MM.1S (cell line): ENCODE measurements at places on chromosomes 5 and 9.

DNA sequence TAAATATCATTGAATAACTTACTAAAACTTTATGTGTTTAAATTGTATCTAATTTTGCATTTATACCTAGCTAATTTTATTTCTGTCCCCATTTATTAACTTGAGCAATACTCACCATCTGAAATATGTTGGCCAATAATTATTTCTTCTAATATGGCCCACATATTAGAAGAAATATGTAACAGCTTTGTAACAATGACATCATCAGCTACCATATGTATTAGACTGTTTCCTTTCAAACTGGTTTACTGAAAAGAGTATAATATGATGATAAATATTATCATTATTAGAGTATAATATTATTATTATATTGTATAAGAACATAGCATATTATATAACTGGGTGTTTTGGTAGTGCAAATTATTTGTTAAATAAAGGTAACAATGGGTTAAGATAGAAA lies 220.5 kb downstream of the FBXL7 start:
- no peak for DNase-seq

GRCh38 chr5:192691-192969 lies 1.3 kb downstream of the LRRC14B start:
- peak; percentile 8 for DNase-seq

DNA sequence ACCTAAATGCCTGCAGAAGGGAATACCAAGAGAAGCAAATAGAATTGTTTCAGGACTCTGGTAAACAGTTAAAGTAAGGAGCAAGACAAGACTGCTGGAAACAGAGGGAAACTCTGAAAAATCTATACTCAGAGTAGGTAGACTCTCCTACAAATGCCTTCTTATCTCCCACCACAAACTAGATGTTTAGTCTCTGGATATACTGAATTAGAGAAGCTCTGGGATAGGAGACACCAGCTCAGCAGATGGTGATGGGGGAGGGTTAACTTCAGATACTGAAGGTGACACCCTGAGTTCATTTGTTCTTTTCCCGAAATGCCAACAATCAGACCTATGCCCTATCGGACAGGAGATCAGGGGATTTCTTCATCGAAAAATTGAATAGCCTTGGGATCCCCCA lies 54.1 kb upstream of the CHD1 start:
- no peak for DNase-seq

- DNase-seq: no peak
Observed at GRCh38 chr9:124341455-124342170, 73.6 kb downstream of the PSMB7 start.

- no peak for DNase-seq
Observed at GRCh38 chr5:113488645-113489184, 462 bp upstream of the MCC start.

DNA sequence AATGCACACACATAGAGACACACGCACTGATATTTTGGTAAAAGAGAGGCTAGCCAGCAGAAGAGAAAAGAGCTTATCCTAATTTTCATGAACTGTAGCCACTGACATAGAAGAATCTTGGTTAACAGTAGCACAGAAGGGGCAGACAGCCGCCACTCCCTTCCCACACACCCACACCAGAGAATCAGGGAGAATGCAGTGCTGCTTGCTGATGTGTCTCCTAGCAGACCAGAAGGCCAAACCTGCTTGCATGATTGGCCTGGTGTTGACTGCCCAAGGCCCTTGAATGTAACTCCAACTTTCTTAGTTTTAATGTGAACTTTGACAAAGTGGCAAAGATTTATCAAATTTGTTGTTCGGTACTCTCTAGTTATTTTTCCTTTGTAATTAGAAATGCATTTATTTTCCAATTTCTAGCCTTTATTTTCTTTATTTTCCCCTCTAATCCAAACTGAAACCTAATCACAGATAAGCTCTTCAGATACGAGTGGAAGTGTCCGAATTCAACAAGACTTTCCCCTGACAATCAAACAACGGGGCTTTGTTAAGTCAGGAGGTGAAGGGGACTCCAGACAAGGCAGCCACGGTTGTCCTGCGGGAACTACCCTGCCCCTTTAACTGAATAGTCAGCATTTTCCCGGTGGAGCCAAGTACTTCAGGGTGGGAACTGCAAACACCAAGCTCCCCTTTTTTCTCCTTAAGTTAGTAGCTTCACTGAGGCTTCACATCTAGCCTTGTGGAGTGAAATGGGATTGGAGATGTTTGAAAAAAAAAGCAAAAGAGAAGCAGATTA lies 81.9 kb upstream of the CTSL start:
- DNase-seq: no peak

DNA sequence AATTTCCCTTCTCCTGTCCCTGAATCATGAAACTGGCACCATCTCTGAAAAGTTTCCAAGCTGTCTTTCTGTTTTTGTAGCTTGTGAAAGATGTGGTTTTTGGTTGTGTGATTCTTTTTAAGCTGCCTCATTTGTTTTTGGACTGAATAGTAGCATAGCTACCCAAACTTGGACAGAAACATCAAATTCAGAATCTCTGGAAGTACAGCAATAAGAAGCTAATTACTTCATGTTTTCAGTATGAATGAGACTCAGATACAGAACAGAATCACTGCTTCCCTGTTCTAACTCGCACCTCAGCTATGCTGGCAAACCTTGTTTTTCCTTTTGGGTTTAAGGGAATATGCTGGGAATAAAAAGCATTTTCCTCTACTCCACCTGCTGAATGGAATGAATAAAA lies 101.0 kb downstream of the FGF1 start:
- DNase-seq: no peak

- no peak for DNase-seq
Observed at GRCh38 chr5:19616701-19617215, 371.2 kb downstream of the CDH18 start.

DNA sequence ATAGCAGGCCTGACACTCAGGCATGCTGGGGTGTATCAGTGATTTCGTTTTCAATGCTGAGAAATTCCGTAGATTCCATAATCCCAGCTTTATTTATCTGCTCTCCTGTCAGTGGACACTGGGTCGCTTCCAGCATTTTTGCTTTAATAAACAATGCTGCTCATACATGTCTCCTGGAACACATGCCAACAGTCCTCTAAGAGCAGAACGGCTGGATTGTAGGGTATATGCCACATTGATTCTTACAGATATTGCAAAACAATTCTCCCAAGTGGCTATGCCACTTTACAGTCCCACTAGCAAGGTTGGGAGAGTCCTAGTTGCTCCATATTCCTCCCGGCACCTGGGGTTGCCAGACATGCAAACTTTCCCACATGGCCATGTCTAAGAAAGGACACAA lies 81.9 kb downstream of the RAPGEF1 start:
- DNase-seq: no peak

DNA sequence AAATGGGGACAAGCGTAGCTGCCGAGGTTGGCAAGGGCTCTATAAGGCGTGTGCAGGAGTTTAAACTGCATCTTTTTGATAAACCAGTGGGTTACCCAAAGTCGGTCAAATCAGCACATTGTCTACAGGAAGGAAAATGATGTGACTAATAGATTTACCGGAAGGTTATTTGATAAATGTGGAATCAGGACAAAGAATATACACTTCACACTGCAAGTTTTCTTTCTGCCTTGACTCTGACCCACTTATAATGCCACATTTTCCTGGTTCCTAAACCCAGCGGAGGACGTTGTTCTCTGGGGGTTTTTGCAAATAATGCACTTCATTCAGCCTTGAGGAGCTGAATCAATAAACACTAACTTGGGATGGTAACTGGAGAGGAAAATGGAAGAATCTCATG lies 76.8 kb downstream of the TTLL11 start:
- no peak for DNase-seq

- no peak for DNase-seq
Observed at GRCh38 chr5:173496129-173496882, 120.1 kb downstream of the BOD1 start.

DNA sequence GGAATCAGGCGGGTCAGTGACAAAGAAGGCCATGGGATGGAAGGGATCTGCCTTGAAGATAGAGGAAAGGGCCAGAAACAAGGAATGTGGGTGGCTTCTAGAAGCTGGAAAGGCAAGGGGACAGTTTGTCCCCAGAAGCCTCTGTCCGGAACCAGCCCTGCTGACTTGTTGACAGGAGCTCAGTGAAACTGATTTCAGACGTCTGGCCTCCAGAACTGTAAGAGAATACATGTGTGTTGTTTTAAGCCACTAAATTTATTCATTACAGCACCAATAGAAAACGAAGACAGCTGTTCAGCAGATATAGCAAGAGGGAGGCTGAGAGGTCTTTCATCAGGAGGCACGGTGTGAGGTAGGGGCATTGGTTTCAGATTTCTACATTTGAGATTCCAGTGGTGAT lies 422.5 kb downstream of the KDM4C start:
- no peak for DNase-seq

DNA sequence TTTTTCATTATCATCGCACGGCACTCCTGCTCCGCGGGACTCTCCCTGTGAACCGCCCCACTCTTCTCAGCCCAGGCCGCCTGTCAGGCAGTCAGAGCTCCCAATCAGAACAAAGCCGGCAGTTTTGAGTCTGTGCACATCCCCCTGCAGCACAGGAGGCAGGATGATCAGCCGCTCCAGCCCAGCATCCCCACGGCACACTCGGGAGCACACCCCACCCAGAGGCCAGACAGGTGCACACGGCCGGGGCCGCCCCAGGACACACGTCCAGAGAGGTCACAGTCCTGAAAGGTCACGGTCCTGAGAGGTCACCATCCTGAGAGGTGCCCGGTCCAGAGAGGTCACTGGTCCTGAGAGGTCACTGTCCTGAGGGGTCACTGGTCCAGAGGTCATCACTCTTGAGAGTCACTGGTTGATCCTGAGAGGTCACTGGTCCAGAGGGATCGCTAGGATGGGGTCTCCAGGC lies 8.4 kb downstream of the TPPP start:
- no peak for DNase-seq

DNA sequence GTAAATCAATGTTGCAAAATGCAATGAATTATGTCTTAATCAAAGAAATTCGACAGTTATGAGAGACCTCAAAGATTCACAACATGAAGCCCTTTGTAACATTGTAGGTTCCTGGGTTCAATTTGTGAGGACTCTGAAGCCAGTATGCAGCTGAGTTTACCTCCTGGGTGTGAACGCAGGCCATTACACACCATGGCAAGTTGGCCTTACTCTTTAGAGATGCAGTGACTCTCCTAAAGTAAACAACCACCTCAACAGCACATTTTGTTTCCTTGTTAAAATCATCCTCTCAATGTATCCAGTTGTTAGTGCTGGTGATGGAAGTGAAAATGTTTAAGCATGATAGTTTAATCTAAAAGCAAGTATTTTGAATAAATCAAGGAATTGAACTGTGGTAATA lies 73.8 kb downstream of the JAKMIP2 start:
- no peak for DNase-seq

DNA sequence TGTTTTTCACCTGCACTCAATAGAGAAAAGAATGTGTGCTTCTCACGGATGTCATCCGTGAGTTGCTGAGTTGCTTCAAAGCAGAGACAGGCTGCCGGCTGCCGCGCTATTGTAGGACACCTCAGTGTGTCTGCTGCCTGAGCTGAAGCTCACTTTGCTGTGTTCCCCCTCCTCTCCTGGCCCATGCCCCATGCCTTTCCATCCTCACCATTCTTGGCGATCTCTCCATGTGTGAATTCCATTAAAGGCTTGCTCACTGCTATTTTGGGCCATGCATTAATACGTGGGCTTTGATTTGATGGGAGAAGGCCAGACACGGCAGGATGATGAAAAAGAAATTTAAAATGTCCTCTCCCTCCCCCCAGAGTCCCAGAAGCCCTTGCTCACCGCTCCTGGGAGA lies 14.5 kb downstream of the ADAM19 start:
- no peak for DNase-seq

GRCh38 chr5:136781464-136781863 lies 416.1 kb upstream of the TRPC7 start:
- no peak for DNase-seq

DNA sequence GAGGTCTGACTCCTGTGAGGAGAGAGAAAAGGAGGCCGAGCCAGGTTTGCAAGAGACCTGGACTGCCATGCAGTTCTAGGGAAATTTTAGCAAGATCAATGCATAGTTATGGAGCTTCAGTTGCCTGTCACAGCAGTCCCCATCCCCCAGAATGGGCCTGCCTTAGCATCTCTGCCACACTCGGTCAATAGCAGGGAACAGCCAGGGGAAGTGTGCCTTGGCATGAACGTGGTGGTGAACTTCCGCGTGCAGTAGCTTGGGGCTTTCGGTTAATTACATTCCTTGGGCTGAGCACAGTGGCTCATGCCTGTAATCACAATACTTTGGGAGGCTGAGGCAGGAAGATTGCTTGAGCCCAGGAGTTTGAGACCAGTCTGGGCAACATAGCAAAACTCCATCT lies 157.8 kb downstream of the TLE1 start:
- DNase-seq: no peak

DNA sequence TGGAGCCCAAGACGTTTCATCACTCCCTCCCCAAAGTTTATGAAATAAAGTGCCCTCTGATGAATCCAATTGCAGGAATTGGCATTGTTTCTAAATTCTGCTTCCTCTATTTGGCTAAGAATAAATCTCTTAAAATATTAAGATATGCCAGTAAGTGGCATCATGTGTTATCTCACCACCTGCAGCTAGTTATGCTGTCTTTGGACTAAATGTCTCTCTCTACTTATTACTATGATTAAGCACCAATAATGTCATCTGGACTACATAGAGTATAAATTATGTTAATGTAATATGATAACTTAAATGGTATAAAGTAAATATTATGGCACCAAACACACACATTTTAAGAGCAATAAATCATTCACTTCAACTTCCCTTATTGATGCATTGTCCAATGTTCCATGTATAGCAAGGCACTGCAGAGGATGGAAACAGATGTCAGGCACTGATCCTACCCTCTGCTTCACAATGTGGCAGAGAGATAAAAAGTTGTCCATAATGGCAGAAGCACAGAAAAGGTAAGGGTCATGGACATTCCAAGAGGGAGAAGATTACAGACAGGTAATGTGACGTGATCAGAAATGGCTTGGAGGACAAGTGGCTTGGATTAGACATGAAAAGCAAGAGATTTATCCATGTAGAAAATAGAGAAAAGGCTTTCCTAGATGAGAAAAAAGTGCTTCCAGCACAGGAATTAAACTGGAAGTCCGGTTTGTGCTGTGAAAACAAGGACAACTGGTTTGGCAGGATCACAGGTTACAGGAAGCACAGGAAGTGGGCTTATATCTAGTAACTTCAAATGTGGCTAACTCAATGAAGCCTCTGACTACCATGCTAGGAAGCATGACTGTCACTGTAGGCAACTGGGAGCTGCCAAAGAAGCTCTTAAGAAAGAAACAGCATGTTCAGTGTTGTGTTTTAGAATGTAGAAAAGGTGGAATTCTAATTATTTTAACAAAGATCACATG lies 26.7 kb downstream of the MARCHF11 start:
- DNase-seq: no peak

GRCh38 chr5:58887721-58888409 lies 305.0 kb downstream of the RAB3C start:
- DNase-seq: no peak

DNA sequence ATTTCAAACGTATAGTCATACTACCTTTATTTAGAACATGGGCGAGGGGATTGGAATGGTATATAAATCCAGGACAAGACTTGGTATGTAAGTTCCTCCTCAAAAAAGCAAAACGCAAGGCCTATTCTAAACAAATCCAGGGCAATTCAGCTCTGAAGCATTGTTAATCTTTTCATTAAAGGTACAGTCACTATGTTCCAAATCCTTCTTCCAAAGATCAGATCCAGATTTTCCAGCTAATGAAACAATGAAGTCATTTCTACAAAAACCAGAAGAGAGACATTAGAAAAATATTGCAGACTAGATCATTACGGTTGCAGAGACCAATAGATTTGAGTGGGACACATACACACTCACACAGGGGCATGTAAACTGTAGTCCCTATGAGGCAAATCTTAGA lies 116.1 kb upstream of the BNC2 start:
- DNase-seq: no peak
